ENCODE measurements at places on chromosomes 16 and 17.

- DNase-seq, result no peak
These were observed 388.1 kb downstream of the SHISA9 start for GRCh38 chr16:13289515-13289914.

DNA sequence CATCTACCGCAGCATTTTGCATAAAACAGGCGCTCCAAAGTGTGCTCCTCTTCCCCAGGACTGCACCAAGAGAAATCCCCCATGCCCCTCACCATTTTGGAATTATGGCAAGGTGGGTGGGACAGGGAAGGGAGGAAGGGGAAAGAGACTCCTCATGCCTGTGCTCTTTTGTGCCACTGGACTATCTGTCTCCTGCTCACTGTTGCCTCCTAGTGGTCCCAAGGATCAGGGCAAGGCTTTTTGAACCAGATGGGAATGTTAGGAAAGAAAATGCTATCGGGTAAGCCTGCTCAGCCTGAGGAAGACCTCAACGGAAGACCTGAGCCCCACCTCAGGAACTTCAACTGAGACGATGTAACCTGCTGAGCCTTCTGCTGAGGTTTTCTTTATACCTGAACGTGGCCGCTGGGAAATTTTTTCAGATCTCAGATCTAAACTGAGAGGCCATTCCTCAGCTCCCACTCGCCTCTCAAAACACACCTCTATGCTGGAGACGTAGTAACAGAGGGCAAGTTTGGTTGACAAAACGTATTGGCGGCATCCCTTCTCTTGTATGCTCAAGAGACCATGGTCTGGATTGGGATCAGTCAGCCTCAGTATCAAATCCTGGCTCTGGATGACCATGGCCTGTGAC, 58.3 kb downstream of the SPACA3 start:
- peak; percentile 35 for DNase-seq

DNA sequence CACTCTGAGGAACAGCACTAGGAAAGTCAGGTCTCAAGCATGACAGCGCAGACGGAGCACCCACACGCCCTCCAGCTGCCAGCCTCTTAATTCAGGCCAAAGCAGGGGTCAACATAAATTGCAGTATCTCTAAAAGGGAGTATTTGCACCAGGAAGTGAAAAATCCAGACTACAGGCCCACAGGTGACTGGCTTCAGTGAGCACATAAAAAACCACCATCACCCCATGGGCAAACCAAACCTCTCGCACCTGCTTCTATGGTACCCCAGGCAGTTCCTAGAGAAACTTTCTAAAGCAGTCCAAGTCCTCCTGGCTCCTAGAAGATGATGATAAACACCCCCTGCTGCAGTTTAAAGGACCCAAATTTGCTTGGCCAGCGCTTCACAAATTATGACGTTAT, 129.8 kb downstream of the ZNF423 start:
- no peak for DNase-seq

GRCh38 chr17:38893607-38894006, 23.7 kb downstream of the LASP1 start:
- DNase-seq, result peak; percentile 51

- DNase-seq, result no peak
These were observed 118.1 kb downstream of the GSG1L start for GRCh38 chr16:27945233-27945973.

GRCh38 chr16:9318764-9319163, 227.3 kb downstream of the HAPSTR1 start:
- DNase-seq, result no peak
